Activated CD8-positive, alpha-beta T cell treated with anti-CD3 and anti-CD28 coated beads, Interleukin-2, amount 10 ng/mL, durations not matched to agents 7 days and 5 days (primary cell): ENCODE measurements at places on chromosomes 2 and 18.
A peak's percentile ranks its signal among the peaks of the same experiment; 100 is the strongest.

DNA sequence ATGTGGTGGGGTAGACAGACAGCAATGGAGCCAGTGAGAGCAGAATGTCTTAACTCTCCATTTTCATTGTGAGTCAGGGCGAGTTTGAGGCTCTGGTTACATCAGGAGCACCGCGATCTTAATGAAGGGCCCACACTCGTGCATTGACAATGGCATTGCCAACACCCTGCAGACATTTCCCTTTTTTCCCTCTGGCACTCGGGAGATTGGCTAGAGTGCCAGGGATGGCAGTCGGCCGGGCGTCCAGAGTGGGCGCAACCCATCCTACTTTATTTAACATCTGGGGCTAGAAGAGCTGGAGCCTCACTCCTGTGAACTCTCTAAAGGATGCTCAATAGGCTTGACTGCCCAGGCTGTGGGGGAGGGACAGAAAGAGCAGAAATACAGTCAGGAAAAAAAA is 9.7 kb downstream of the PROKR1 start:
- DNase-seq: no peak

DNA sequence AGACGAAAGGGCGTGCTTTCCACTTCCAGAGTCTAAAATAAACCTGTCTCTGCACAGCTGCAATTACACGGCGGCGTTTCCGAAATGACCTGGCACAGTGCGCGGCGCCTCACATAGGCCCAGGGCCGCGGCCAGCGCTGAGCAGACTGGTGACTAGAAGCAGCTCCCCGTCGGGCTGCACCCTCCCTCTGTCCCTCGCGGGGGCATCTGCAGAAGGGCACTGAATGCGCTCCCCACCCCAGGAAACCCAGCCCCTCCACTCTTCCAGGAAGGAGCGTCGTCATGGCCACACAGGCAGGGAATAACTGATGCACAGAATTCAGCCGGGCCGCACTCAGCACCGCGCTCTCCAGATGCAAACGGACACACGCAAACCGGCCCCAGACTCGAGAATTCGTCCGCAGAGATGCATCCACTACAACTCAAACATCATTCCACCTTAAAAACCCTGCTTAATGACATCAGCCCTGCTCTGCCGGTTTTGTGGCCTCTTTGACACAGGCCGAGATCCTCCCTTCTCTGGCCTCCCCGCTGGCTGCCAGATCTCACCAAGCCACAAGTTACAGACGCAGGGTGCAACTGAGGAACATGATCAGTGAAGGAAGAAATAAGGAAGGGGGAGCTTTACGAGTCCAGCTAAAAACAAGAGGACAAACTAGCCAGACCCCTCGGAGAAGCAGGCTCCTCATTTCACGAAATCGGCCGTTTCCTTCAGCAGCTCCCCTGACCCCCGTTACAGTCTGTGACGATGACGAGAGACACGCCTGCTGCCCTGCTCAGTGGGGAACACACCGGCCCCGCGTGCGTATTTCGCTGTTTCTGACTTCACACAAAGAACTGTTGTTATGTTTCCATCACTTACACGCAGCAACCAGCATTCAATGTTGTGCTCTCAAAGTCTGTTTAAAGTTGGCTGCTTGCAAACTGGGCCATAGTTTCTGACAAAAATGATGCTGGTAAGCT is 40.2 kb downstream of the MBP start:
- DNase-seq: no peak

GRCh38 chr2:223328578-223328977 is 273.6 kb downstream of the SCG2 start:
- DNase-seq: no peak

DNA sequence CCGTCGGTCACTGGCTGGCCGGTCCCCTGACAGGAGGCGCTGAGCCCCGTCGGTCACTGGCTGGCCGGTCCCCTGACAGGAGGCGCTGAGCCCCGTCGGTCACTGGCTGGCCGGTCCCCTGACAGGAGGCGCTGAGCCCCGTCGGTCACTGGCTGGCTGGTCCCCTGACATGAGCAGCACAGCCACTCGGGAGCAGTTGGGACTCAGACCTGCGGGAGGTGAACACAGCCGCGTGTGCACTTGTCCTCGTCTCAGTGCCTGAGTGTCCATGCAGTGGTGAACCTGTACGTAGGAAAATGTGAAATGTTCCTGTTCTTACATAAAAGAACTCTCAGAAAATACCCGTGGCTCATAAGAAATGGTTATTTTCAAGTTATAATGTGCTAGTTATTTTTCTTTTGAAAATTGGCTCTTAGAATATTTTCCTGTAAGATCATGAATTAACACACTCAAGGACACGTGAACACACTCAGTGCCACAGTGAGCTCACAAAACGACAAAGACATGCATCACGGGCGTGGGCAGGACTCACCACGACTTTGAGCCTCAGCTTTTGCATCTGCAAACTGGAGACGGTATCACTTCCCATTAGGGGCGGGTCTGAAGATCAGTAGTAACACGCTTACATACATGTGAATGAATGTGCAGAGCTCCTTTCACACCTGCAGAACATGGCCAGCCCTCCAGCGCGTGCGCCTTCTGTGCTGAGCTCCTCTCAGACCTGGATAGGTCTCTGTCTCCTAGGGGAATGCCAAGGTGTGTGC is 21.1 kb upstream of the NFATC1 start:
- no peak for DNase-seq

GRCh38 chr18:316393-316792 is 48.5 kb upstream of the THOC1 start:
- DNase-seq: no peak

DNA sequence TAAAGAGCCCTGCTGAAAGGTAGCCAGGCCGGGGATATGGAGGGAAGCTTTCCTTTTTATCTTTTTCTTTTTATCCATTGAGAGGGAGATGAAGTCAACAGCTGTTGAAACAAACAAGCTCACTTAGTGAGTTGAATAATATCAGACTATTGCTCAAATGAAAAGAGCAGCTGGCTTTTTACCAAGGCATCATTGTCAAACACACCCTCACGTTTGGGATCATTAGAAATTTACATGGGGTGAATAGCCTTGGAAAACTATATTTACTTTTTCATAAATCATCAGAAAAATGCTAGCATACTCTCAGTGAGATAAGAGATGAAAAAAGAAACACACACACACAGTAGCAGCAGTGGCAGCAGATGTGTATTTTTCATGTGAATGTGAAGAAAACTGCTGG is 71.5 kb upstream of the HNMT start:
- DNase-seq: no peak

- no peak for DNase-seq
Measured at GRCh38 chr2:226611944-226612318, 187.7 kb downstream of the IRS1 start.

DNA sequence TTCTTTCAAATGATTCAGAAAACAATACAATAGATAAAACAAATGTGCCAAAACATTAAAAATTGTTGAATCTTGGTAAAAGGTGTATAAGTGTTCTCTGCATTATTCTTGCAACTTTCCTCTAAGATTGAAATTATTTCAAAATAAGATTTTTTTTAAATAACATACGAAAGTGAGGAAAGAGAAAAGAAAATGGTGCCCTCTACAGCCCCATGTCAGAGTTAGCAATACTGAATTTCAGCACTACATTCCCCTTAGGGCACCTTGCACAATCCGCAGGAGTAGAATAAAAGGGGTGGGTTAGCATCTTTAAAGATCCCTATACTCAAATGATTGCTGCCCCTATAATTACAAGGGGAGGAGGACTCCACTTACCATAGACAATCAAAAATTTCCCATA is 433.7 kb downstream of the BCL11A start:
- DNase-seq: no peak

DNA sequence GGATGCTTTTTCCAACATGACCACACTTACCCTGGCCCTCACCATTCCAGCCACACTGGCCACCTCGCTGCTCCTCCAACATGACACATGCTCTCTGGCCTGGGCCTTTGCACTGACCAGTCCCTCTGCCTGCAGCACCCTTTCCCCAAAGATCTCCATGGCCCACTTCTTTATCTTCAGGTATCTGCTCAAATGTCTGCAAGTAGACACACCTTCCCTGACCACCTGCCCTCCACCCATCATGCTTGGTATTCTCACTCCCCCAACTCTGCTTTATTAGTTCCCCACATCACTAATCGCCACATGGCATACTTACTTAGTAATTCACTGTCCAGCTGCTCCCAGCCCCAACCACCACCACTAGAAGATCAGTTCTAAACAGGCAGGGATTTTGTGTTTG is 214.2 kb downstream of the BCL11A start:
- DNase-seq: no peak

- no peak for DNase-seq
Measured at GRCh38 chr2:65663831-65664407, 231.5 kb upstream of the SPRED2 start.

DNA sequence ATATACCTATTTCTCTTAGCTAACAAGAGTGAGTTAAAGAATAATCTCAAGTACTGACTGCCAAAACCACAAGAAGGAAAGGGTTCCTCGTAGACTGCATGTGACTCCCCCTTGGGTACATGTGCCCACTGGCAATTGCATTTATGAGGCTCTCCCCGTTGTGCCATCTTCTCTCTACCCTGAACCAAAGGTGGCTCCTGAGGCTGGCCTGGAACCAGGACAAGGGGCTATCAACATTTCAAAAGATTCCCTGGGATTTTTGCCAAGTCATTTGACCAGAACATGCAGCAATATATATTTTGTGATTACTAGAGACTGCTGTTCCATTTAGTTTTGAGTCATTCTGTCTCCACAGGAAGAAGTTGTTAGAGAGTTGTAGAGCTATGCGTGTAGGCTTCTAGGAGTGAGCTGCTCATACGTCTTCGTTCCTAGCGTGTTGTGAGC is 45.8 kb downstream of the LAMA3 start:
- peak; percentile 14 for DNase-seq

DNA sequence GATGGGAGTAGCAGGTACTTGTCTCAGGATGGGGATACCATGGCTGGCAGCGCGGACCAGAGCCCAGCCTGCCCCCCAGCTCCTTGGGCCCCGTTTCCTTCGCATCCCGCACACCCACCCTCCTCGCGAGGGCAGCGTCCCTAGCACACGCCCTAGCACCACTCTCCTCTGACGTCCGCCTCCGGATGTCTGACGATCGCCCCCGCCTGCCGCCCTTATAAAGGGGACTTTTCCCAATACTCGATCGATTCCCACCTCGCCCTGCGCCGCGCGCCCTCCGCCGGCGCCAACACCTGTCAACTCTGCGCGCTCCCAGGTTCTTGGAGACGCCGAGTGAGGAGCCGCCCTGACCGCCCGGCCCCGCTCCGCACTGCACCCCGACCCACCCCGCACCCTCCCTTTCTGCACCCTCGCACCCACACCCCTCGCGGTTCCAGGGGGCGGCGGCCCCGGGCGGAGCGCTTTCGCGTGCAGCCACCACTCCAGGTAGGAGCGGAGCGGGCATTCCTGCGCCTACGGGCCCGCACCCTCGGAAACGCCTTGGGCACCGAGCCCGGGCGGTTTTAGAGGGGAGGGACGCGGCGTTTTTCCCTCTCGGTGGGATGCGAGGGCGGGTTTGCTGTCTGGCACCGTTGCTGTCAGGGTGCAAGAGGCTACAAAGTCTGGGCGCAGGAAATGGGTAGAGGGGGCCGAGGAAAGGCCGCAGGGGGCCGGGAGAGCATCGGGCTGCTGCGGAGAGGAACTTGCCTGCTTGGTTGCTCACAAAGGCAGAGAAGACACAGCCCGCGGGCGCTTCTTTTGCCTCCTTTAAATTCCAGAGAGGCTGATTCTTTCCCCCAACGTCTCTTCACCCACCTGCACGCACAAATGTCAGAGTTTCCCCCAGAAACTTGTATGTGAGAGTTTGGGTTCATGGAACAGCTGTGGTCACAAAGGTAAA is at the start of gene SLC5A7:
Gene SLC5A7, plus strand, starts transcription at position 247 of the 940 bp plus-strand sequence. CDS start 1,632 bp downstream, outside the sequence.
- no peak for DNase-seq

DNA sequence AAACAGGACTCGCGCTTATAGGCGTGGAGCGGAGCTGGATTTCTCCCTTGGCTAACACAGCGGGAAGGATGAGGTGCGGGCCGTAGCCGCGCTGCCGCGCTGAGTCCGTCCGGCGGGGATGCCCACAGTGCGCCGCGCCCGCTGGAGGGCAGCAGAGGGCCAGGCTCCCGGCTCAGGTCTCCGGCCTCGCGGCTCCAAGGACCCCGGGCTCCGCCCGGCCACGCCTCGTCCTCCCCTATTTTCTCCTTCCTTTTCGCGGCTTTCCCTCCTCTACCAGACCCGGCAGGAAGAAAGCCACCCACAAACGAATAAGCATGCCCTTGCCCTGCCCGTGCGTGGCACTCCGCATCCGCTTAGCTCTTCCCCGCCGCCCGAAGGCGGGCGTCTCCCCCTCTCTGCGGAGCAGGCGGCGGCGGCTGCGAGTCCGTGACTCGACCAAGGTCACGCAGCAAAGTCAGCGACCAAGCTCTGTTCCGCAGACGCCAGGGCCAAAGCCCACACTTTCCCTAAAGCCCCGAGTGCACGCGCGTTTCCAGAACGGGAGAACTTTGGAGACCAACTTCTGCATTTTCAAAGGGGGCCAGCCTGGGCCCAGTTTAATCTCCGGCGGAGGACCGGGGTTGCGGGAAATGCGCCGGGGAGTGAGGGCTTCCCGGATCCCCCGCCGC is 48.5 kb downstream of the KCNIP3 start:
- peak; percentile 68 for DNase-seq

- no peak for DNase-seq
Measured at GRCh38 chr2:168976034-168976654, 55.0 kb downstream of the ABCB11 start.

- DNase-seq: no peak
Measured at GRCh38 chr2:219521066-219521880, 7.0 kb downstream of the ASIC4 start.

DNA sequence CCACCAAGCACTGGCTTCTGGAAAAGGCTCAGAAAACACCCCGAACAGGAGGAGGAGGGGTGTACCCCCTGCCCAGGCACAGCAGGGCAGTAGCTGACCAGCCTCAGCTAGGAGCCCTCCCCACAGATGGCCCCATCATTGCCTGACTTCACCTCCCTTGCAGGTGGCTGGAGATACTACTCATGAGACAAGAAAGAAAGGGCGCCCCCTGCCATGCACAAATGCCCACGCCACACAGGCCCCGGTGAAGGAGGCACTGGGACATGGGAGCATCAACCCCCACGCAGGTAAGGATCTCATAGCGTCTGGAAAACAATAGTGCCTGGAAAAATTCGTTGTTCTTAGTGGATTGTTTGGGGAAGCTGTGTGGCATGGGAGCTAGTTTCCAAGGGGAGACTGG is 240.6 kb downstream of the TFCP2L1 start:
- no peak for DNase-seq

GRCh38 chr2:222240676-222241049 is 58.1 kb downstream of the PAX3 start:
- DNase-seq: no peak

GRCh38 chr2:9109871-9110270 is 96.7 kb upstream of the ASAP2 start:
- no peak for DNase-seq

DNA sequence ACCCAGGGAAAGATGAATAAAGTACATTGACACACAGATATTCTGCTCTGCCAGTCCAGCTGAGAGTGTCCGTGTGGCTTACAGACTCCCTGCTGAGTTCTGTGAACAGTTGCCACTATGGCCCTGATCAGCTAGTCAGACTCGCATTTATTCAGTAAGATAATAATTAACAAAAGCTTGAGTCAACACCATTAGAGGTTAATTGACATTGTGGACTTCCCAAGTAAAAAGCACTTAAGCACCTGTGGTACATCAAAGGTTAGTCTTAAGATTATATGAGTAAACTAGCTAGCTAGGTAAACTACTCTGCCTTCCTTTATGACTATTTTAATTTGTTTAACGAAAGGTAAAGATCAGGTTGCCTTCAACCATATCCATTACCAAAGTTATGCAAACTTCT is 33.7 kb downstream of the ANKRD30B start:
- no peak for DNase-seq
